ENCODE measurements at places on chromosomes 1 and 21.
A peak's percentile ranks its signal among the peaks of the same experiment; 100 is the strongest.

GRCh38 chr1:70204600-70204999 lies 779 bp downstream of the LRRC40 start:
- DNase-seq = no peak

GRCh38 chr1:14915356-14916054 lies 238.0 kb upstream of the TMEM51 start:
- DNase-seq = peak; percentile 33

DNA sequence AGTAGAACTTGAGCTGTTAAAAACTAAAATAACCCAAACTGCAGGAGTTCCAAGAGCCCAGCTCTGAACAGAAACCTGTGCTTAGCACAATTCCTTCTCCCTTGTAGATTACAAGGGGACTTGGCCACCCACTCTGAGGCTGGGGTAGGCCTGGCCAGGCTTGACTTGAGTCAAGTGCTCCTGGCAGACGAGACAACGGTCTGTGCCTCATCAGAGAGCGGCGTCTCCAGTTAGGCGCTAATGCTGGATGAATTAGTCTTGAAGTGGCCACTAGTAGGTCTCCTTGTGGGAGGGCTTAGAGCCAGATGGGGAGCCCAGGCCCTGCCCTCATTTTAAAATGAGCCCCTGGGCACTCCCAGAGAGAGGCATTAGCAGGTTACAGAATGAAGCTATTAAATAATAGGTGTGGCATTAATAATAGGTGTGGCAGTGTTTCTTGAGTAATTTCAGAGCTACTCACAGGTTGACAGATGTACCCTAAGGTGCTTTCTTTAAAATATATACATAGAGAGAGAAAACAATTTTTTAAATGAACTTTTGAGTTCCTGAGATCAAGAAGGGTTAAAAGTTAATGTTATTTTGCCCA lies 1.1 kb downstream of the EEIG2 start:
- DNase-seq = peak; percentile 17

DNA sequence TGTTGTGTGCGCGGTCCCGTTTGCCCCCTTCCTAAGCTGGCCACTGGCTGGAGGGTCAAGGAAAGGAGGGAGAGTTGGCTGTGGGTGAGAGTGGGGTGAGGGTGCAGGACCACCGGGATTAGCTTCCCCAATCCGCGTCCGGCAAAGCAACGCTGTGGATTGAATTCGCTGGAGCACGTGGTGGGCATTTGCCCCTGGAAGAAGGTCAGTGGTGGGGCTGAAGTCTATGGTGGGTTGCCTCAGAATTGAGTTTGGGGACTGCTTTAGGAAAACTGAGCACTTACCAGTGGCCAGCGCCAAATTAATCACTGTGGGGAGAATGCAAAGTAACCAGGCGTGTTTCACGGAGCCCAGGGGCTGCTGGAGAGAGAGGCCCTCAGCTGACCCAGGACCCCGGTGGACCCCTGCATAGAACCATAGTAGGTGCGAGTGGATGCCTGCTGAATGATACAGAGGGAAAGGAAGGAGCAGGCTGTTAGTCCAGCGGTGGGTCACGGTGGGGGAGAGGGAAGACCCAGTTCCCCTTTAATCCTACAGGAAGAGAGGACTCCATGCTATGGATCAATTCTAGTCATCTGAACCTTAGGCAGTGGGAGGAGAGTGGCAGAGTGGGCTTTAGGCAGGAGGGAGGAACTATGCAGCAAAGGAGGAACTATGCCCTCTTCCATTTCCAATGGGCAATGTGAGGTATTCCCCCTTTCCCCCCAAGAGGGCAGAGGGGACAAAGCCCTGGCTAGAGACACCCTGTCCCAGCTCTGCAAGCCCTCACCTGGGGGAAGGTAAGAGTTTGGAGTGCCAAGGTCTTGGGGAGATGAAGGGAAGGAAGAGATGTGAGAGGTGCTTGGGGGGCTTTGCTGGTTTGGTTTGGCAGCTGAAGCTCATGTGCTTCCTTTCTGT lies 1.2 kb downstream of the TNFRSF8 start:
- no peak for DNase-seq

DNA sequence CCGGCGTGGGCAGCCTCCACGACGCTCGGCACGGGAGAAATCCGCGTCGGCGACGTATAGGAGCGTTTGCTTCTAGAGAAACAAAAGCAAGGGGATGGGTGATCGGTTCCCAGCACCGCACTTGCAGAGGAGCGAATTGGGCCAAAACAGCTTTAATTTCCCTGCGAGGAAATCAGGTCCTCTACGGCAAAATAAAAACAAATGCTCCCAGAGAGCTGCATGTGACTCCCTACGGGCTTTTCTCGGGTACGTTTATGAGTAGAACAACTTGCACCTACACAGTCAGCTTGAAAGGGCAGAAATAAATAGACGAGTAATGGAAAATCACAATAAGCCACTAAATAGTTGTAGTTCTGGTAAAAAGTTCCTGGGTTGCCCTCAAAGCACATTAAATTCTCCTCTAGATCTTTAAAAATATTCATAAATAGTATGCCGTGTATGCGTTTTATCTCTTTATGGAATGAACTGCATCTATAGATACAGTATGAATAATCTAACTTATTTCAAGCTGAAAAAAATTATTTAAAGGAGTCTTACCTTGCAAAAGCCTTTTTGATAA lies 1.2 kb downstream of the NHLH2 start:
- no peak for DNase-seq

GRCh38 chr1:189216886-189217285 lies 1260.8 kb downstream of the BRINP3 start:
- no peak for DNase-seq

DNA sequence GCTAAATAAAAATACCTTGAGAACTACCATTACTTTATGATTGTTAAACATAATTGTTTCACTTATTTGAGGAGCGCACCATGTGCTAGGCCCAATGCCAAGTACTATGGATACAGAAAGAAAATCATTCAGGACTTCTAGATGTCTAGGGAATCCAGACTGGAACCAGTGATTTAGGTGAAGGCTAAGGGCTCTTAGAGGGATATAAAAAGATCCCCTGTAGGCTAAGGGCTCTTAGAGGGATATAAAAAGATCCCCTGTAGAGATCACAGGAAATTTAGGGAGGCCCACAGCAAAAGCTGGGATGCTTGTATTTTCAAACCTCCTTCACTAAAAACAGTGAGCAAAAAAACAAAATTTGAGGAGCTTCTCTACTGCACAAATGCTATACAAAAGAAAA lies 6.7 kb downstream of the TOR1AIP2 start:
- no peak for DNase-seq

- no peak for DNase-seq
These were observed 24.9 kb downstream of the SOAT1 start for GRCh38 chr1:179318491-179318890.

- DNase-seq = no peak
These were observed 7.8 kb upstream of the LRRC52 start for GRCh38 chr1:165536016-165536415.

DNA sequence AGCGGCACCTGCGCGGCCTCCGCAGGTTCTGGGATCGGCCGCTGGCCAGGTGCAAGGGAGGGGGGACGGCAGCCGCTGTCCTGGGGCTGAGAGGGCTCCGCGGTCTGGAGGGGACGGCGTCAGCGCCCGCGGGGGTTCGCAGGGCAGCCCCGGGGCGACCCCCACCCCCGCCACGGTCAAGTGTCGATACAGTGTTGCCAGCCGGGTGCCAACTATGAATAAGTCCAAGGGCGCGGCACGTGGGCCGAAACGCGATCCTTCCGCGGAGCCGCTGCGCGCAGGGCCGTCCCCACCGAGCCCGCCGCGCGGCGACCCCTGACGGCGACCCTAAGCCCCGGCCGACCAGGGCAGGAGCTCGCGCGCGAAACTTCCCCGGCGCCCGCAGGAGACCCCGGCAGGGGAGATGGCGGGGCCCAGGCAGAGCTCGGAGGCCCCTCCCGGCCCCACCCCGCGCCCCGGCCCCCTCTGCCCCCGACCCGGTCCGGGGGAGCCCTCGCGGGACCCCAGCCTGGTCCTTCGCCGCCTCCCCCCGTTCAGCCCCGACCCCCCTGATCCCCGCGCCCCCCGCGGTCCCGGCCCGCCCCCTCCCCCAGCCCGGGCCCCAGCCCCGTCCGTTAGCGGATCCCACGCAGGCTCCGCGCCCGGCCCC lies 586 bp upstream of the AGPAT3 start:
- DNase-seq = no peak

DNA sequence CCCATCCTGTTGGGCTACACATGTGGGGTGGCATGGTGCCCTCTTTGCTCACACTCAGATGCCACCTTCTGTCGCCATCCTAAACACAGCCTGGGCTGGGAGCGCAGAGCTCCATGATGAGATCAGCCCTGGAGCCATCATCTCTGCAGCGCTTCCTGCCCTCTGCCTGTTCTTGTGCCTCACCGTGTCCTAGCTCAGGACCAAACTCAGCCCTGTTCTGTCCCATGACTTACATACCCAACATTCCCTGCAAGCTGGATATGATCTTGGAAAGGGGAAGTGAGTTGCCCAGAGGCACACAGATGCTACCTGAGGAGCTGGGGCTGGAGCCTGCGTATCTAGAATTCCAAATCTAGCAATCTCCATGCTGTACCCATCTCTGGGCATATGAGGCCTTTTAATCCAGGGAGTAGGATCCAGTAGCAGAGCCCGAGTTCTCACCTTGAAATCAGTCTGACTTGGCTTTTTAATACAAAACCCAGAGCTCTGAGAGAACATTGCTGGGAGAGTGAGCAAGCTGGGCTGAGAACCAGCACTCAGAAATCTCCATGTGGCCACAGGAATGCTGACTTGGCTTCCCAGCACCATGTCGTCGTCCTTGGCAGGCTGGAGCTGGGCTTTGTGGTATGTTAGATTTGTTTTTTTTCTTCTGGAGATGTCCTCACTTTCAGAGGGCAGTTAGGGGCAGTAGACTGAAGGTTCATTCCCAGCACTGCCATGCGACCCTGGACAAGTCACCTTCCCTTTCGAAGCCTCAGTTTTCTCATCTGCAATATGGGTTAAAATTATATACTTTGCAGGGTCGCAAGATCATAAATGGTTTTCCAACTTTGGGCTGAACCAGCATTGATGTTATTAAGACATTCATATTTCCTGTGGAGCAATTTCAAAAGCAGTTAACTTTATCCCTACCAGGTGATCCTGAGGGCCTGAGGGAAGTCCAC lies 2.6 kb downstream of the ALPL start:
- DNase-seq = no peak

GRCh38 chr1:83813576-83813975 lies 185.4 kb downstream of the TTLL7 start:
- no peak for DNase-seq
